ENCODE measurements at places on chromosomes 11 and 22.

- no peak for DNase-seq
Observed at GRCh38 chr11:74138021-74138420, 32.8 kb downstream of the C2CD3 start.

GRCh38 chr11:71301858-71302533 is 49.6 kb upstream of the SHANK2 start:
- no peak for DNase-seq

DNA sequence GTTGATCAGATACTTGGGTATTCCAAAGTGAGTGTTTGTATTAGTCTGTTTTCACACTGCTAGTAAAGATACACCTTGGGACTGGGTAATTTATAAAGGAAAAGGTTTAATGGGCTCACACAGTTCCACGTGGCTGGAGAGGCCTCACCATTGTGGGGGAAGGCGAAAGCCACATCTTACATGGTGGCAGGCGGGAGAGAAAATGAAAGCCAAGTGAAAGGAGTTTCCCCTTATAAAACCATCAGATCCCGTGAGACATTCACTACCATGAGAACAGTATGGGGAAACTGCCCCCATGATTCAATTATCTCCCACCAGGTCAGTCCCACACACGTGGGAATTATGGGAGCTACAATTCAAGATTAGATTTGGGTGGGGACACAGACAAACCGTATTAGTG is 7.0 kb downstream of the TIMM10B start:
- no peak for DNase-seq

DNA sequence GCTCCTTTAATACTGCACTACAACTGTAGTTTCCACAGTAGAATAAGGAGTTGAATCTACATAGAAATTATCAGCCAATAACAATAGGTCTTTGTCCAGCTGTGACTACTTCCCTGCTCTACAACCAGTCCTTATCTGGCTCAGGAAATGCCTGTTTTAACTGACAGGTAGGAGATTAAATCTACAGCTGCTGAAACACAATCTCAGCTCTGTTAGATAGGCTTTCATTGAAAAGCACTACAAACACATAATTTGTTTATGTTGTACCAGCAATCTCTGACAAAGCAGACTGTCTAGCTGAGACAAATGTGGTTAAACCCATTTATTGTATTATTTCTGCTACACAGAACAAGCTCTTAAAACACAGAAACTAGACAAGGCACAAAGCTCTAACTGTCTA is 230.0 kb downstream of the SOX6 start:
- no peak for DNase-seq

DNA sequence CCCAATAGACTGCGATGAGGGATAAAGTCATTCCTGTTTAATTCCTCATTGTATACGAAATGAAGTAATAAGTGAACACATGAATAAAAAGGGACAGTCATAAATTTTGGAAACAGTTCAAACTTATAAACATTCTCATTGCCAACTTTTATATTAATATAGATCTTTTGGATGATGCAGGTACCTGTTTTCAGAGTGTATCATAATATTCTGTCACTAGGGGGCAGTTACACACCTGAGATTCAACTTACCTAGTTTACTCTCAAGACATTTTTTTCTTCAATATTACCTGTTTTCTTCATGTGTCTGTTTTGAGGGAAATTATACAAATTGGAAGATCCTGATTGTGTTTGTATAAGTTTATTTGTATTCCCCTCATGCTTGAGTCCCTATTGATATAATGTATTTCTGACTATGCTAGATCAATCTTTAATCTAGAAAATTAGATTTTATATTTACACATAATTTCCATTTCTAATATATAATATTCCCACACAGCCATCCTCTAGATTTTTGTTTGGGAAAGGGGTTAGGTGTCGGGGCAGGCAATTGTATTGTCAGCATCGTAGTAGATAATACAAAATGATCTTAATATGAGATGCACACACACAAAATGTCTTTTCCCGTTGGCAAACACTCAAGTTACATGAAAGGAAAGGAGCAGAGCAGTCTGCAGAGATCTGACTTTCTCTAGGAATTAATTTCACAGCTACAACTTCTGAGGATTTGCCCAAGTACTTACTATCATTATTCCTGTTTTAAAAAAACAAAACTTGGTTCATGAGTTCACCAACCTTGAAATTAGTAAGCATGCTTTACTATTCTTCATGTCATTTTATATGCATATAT is 18.4 kb downstream of the FDX1 start:
- no peak for DNase-seq

- peak; percentile 86 for DNase-seq
Observed at GRCh38 chr22:45975164-45976161, 1.5 kb downstream of the WNT7B start.
